Activated naive CD4-positive, alpha-beta T cell treated with anti-CD3 and anti-CD28 coated beads for 36 hours (primary cell): ENCODE measurements at places on chromosomes 1 and 21.

GRCh38 chr1:118861216-118861615, 126.9 kb downstream of the TBX15 start:
- no peaks in the 10 kb centered on the region for H3K36me3 ChIP-seq
- no peaks in the 10 kb centered on the region for H3K4me1 ChIP-seq
- no peak overlapping the region for H3K27ac ChIP-seq
- DNase-seq = no peak
- no peak overlapping the region for H3K4me3 ChIP-seq
- no peaks in the 10 kb centered on the region for H3K27me3 ChIP-seq

DNA sequence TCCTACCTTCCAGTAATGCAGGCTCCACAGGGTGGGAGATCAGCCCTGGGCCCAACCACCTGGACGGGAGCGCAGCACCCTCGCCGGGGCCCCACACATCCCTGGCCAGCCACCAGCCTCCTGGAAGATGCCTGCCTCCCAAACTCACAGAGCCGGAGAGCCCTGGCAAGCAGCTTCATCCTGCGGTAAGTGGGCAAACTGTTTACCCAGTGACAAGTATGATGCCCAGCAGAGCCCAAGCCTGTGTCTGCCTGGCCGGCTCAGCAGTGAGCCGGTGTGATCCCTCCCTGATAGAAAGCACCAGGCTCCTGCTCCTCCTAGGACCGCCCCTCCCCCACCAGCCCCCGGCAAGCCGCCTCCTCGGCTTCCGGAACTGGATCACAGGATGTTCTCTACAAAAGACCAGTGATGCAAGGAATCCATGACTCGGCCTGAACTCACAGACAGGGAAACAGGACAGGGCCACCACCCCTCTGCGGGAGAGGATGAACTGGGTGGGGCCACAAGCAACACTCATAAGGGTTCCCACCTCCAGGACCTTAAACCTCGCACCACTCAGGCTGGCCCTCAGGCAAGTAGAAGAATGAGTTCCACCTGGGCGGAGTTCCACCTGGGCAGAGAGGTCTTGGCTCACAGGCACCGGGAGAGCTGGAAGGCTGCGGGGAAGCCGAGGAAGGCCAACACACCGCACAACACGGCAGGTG, 7.9 kb downstream of the ACOT7 start:
- H3K27ac ChIP-seq = no peak overlapping the region
- no peak for DNase-seq
- no peak overlapping the region for H3K4me3 ChIP-seq
- peaks cover 6% of the 10 kb centered on the region for H3K4me1 ChIP-seq
- H3K36me3 ChIP-seq = no peaks in the 10 kb centered on the region
- no peaks in the 10 kb centered on the region for H3K27me3 ChIP-seq

GRCh38 chr1:172002725-172003345, 161.5 kb downstream of the DNM3 start:
- no peaks in the 10 kb centered on the region for H3K27me3 ChIP-seq
- no peak overlapping the region for H3K27ac ChIP-seq
- H3K36me3 ChIP-seq = no peaks in the 10 kb centered on the region
- no peak overlapping the region for H3K4me3 ChIP-seq
- DNase-seq = peak; percentile 39

DNA sequence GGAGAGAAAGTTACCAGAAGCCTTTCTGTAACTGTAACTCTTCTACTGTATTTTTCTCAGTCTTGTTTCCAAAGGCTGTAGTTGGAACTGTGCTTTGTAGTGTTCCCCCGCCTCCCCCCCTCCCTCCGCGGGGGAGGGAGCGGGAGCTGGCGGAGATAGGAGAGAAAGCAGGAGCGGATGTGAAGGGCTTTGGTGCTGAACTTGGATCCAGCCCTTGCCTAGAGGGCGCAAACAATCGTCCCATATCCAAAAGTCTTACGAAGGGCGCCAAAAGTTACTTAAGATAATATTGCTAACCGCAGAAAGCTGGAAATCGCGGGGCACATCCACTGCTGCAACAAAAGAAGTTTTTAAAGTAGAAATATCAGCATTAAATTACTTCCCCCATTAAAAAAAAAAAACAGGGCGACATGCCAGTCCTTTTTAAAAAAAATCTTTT, 2.4 kb upstream of the NFIA start:
- peak overlapping the region; percentile 47 for H3K4me3 ChIP-seq
- no peak overlapping the region for H3K27ac ChIP-seq
- H3K36me3 ChIP-seq = no peaks in the 10 kb centered on the region
- peak; percentile 20 for DNase-seq
- H3K27me3 ChIP-seq = peaks cover 19% of the 10 kb centered on the region

DNA sequence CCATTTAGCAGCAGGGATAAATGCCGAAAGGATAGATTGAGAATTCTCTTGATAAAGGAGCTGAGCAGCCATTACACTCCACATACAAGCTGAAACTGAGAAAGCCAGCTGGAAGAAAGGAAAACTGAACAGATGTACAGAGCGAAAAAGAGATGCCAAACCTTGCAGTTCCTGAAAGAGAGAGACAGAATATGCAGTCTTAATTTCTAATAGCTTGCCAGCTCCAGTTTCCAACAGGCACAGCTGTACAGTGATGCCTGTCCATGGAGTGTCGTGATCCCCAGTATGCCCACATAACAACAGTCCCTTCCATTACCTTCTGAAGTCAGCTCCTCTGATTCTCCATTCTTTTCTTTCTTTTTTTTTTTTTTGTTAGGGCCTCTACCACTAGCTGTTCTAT, 22.7 kb downstream of the ABL2 start:
- DNase-seq = no peak
- no peak overlapping the region for H3K27ac ChIP-seq
- no peak overlapping the region for H3K4me3 ChIP-seq
